ENCODE measurements at places on chromosomes 7 and 10.

GRCh38 chr7:23373151-23374004 is 74.2 kb downstream of the MALSU1 start:
- DNase-seq = peak; percentile 50

DNA sequence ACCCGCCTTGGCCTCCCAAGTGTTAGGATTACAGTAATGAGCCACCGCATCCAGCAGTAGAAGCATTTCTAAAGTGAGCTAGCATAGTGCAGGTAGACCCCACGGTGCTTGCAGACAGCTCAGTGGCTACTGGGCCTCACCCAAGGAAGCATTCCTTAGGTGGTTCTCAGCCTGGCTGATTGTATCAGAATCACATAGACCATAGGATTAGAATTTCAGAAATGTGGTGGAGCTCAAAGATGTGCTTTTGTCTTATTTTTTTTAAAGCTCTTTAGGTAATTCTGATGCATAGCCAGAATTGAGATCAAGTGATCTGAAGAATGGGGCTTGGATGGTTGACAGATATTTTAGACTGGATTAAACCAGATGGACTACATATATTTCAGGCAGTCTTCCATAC is 10.9 kb downstream of the ANLN start:
- DNase-seq = no peak

DNA sequence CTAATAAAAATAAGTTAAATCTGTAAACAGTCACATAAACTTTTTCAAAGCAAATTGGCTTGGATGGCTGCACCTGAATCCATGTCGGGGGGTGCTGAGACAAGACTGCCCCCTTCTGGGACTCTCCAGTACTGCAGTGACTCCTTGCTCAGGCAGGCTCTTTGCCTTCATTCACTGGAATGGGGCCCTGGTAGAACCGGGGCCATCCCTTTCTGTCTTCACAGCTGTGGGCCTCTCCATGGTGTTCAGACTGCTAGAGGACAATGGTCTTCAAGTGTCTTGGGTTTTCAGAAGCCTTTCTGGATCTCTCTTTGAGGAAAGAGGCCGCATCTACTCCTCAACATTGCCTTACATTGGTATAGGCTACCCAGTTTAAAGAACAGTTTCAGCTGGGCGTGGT is 16.1 kb upstream of the IMPDH1 start:
- DNase-seq = peak; percentile 59

DNA sequence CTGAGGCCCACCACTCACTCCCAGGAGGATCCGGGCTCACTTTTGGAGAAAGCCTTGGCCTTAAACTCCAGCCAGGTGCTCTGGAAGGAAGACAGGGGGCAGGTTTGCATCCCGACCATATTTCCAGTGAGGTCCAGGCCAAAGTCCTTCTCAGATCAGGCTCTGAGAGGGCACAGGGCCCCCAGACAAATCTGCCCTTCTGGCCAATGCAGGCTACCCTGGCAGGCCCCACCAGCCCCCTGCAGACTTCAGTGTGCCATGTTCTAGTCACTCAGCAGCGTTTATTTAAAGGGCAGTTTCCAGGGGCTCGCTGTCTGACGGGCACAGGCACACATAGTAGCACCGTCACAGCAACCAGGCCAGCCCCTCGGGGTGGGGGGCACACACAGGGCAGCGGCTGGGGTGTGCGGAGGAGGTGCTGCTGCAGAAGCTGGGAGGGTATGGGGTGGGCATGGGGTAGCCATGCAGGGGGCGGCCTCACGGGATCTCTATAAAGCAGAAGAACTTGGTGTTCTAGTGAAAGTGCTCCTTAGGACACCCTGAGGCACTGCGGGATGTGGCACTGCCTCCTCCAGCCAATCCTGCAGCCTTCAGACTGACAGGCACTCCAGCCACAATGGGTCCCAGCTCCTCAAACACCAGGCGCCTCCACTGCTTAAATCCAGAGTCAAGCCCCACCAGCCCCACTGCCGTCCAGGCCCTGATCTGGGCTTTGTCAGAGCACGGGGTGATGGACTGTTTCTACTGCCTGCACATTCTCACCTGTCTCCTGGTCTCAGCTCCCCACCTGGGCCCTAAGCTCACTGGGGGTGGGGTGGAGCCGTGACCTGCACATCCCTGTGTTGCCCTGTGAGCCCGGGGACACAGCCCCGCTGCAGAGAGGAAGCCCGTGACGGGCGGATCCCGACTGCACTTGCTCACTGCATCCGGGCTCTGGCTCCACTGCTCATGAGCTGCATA is 9.6 kb upstream of the PYROXD2 start:
- no peak for DNase-seq

DNA sequence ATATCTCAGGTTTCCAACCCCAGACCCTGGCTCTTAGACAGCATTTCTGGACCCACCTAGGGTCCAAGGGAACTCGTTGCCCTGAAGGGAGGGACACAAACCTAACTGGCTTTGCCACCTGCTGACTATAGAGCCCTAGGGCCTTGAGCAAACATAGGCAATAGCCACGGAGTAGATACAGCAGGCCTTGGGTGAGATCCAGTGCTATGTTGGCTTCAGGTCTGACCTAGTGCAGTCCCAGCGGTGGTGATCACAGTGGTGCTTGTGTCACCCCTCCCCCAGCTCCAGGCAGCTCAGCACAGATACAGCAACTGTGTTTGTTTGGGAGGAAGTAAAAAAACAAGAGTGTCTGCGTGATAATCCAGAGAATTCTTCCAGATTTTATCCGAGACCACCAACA is 9.7 kb upstream of the TNKS2 start:
- no peak for DNase-seq

All from stimulated activated CD4-positive, alpha-beta T cell treated with anti-CD3 and anti-CD28 coated beads, TNF-alpha, amount 100 ng/mL, for 24 hours (primary cell).